Activated CD4-positive, alpha-beta memory T cell treated with anti-CD3 and anti-CD28 coated beads for 36 hours (primary cell): ENCODE measurements at places on chromosomes 16 and 17. TPM values are rescaled to one million over a fixed set of nuclear protein-coding genes. Genes with fewer than 3 reads are reported as not detected.

DNA sequence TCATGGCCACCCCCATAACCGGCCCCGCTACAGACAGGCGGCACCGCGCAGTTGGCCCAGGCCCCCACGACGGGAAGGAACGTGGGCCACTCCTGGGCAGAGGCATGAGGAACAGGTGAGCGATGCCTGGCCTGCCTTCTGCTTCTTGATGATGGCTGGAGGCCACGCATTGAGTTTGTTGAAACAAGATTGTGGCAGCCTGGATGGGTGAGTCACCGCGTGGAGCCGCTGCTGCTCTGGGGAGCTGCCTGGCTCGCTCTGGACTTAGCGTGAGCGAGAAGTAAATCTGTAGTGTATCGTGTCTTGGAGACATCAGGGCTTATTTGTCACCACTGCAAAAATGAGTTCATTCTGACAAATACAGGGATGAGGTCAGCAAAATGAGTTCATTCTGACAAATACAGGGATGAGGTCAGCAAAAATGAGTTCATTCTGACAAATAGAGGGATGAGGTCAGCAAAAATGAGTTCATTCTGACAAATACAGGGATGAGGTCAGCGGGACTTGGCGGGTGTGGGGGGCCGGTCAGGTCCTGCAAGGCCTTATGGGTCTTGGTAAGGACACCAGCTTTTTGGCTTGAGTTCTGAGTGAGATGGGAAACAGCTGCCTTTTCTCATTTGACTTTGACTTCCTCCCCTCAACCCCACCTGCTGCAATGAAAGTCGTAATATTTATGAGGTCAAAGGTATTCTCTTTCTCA is 93.0 kb downstream of the SEC14L1 start:
- H3K4me1 ChIP-seq, result peaks cover 19% of the 10 kb centered on the region
- no peaks in the 10 kb centered on the region for H3K36me3 ChIP-seq
- no peak overlapping the region for H3K4me3 ChIP-seq
- H3K27ac ChIP-seq, result peak overlapping the region; percentile 39
- no peaks in the 10 kb centered on the region for H3K27me3 ChIP-seq
- DNase-seq, result peak; percentile 77

- H3K4me3 ChIP-seq, result no peak overlapping the region
- H3K4me1 ChIP-seq, result no peaks in the 10 kb centered on the region
Observed at GRCh38 chr17:13792314-13792713, 190.6 kb upstream of the HS3ST3A1 start.

DNA sequence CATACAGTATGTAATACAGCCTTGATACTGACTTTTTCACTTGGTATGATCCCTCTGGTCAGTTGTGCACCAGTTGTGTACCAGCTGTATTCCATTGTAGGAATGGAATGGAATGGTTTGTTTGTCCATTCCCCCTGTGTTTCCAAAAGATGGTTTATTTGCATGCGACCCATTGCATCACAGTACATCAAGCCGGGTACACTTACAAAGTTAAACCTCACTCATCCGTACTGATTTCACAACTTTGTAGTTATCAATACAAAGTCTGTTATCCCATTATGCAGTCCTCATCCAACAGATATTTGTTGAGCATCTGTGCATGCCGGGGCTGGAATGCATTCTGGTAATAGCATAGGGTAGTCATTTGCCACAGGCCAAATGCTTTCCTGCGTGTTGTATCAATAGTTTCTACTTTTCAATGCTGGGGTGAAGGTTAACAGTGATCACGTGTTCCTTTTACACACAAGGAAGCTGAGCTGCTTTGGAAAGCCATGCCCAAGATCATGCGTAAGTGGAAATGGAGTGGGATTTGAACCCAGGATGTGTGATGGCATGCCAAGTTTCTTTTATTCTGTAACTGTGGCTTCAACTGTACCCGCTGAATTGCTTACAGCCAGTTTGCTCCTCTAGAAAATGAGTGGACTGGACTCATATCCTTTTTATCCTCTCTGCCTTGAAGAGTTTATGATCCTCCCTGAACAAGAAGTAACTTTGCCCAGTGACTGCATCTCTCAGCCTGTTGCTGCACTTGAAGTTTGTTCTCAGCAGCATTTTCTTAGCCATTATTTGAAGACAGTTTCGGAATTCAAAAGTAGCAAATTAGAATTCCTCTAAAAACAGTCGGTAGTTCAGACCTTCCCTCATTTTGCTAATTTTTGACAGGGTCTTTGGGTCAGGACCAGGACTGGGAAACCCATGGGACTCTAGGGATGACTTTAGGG is 228.5 kb downstream of the CCDC182 start:
- H3K27me3 ChIP-seq, result no peaks in the 10 kb centered on the region
- H3K4me1 ChIP-seq, result peaks cover 22% of the 10 kb centered on the region
- no peak overlapping the region for H3K27ac ChIP-seq
- H3K4me3 ChIP-seq, result no peak overlapping the region
- DNase-seq, result no peak

DNA sequence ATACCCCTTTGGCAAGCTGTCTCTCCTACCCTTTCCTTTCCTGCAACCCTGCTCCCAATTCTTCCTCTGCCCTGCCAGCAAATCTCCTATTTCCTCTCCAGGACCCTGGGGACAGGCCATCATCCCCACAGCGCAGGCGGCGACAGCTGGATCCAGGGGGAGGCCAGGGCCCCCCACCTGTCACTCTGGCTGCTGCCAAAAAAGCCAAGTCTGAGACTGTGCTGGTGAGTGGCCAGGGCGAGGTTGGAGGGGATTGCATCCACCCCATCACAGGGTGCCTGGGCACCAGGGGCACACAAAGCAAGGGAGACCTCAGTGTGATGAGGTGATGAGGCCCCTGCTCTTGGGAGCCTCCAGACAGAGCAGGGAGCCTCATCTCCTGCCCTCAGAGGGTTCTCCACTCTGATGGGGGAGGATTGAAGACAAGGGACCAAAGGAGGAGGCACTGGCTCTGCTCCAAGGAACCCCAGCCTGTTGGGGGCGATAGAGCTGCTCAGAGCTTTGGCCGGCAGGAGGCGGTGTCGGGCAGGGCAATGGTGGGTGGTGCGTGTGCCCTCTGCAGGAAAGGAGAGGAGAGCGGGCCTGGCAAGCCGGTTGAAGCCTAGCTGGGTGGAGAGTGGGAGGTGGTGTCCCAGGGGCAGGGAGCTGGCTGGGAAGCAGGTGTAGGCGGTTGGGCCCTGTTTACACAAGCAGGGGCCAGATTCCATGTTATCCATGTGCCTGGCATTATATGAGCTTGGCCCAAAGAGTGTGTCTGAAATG is 15.6 kb upstream of the PDK2 start:
- H3K4me1 ChIP-seq, result no peaks in the 10 kb centered on the region
- H3K27ac ChIP-seq, result no peak overlapping the region
- no peaks in the 10 kb centered on the region for H3K27me3 ChIP-seq
- DNase-seq, result peak; percentile 56

GRCh38 chr17:74543406-74543805 is 2.5 kb downstream of the CD300C start:
- no peak overlapping the region for H3K4me3 ChIP-seq
- DNase-seq, result no peak

DNA sequence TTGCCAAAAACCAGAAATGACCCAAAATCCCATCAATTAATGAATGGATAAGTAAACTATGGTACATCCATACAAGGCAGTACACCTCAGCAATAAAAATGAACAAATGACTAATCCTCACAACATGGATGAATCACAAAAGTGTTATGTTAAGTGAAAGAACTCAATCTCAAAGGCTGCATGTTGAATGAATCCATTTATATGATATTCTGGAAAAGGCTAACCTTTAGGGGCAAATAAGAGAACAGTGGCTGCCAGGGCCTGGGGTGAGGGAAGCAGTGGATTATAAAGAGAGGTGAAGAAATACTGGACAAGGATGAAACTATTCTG is 46.1 kb upstream of the MSI2 start:
- no peak overlapping the region for H3K4me3 ChIP-seq
- H3K27ac ChIP-seq, result no peak overlapping the region
- H3K4me1 ChIP-seq, result peaks cover 4% of the 10 kb centered on the region
- peaks cover 3% of the 10 kb centered on the region for H3K36me3 ChIP-seq
- H3K27me3 ChIP-seq, result peaks cover 8% of the 10 kb centered on the region

- H3K4me1 ChIP-seq, result peaks cover 26% of the 10 kb centered on the region
- H3K27ac ChIP-seq, result no peak overlapping the region
- no peak for DNase-seq
- no peaks in the 10 kb centered on the region for H3K27me3 ChIP-seq
- H3K36me3 ChIP-seq, result peaks cover 11% of the 10 kb centered on the region
Observed at GRCh38 chr17:27485125-27485524, 28.9 kb downstream of the KSR1 start.

GRCh38 chr17:72379516-72379915 is 258.7 kb downstream of the SOX9 start:
- no peaks in the 10 kb centered on the region for H3K4me1 ChIP-seq
- H3K27me3 ChIP-seq, result peaks cover 3% of the 10 kb centered on the region
- DNase-seq, result no peak

DNA sequence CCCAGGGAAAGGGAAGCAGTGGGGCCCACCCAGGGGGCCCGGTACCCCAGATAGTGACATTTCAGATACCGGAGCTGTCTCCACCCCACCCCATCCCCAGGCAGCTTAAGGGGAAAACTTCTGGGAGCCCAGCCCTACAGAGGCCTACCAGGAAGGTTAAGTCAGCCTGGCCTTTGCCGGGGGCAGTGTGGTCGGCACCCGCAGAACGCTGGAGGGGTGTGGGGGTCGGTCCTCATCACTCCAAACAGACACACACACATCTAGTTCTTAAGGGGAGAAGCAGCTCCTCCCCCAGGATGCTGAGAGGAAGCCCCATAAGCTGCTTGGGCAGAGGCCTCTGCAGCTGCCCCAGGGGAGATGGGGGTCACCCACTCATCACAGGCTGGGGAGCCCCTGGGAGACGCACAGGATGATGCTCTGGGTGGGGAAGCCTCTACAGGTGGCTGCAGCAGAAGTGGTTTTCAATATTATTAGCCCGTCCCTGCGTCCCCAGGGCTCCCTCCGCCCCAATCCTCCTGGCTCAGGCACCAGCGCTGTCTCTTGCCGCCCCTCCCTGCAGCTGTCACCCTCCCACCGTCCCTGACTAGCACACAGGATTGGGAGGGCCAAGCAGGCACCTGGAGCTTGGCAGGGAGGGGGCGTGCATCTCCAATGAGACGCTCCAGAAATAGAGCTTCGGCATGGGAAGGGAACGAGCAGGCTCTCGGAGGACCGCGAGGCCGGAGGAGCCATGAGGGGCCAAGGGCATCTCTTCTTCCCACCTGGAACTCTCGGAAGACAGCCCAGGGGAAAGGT is 1.4 kb upstream of the ABR start:
- no peak for DNase-seq
- H3K4me3 ChIP-seq, result no peak overlapping the region
- no peaks in the 10 kb centered on the region for H3K36me3 ChIP-seq
- peaks cover 7% of the 10 kb centered on the region for H3K4me1 ChIP-seq
- H3K27ac ChIP-seq, result no peak overlapping the region

- no peaks in the 10 kb centered on the region for H3K27me3 ChIP-seq
- H3K4me1 ChIP-seq, result peaks cover 24% of the 10 kb centered on the region
- H3K4me3 ChIP-seq, result no peak overlapping the region
- no peak overlapping the region for H3K27ac ChIP-seq
- no peak for DNase-seq
Observed at GRCh38 chr17:75009139-75009724, 3.2 kb upstream of the MRPL58 start.

MSLN gene
- total RNA-seq, result not detected

DNA sequence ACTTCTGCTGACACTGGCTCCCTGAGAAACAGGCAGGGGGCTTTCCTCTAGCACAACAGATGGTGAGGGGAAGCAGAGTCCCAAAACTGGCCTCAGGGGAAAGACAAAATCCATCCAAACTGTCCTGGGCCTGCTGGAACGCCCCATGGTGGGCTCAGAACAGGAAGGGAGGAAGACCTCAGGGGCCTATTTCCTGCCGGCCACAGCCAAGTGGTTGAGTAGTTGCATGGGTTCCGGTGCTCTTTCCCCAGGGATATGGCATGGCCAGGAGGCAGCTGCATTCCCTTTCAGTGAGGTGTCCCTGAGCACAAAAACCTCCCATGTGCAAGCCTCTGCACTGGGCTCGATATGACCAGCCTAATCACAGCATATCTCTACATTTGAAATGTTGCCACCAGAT is 303.0 kb upstream of the IRX5 start:
- H3K36me3 ChIP-seq, result no peaks in the 10 kb centered on the region
- H3K4me3 ChIP-seq, result no peak overlapping the region
- DNase-seq, result no peak
- H3K4me1 ChIP-seq, result no peaks in the 10 kb centered on the region
- no peaks in the 10 kb centered on the region for H3K27me3 ChIP-seq

CA4 gene
- not detected for total RNA-seq

- no peaks in the 10 kb centered on the region for H3K27me3 ChIP-seq
- peaks cover 16% of the 10 kb centered on the region for H3K4me1 ChIP-seq
- H3K4me3 ChIP-seq, result no peak overlapping the region
Observed at GRCh38 chr17:80640366-80641084, 95.9 kb downstream of the RPTOR start.

DNA sequence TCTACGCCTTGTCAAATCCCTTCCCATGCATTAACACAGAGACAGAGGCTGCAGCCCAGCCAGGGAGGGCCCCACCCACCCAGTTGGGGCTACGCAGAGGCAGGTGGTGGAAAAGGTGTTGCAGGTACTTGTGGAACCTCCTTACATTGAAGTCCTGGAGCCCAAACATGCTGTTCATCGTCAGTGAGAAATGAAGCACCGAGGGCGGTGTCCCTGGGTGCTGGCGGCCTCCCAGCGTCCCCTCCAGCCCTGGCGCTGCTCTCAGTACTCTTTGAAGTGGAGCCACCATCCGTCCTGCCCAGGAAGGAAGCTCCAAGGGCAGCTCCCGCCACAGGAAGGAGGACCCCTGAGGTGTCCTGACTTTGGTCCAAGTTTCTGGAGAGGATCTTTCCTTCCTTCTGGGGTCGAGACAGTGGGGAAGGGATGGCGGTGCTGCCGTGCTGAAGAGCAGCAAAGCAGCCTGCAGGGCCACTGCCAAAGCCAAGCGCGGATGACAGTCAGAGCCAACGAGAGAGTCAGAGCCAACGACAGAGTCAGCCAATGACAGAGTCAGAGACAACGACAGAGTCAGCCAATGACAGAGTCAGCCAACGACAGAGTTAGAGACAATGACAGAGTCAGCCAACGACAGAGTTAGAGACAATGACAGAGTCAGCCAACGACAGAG is 23.4 kb downstream of the LMF1 start:
- H3K27ac ChIP-seq, result no peak overlapping the region
- DNase-seq, result no peak

GRCh38 chr17:9195411-9195810 is 174.1 kb downstream of the NTN1 start:
- DNase-seq, result no peak
- H3K36me3 ChIP-seq, result no peaks in the 10 kb centered on the region
- no peak overlapping the region for H3K27ac ChIP-seq
- H3K27me3 ChIP-seq, result peaks cover 2% of the 10 kb centered on the region

DNA sequence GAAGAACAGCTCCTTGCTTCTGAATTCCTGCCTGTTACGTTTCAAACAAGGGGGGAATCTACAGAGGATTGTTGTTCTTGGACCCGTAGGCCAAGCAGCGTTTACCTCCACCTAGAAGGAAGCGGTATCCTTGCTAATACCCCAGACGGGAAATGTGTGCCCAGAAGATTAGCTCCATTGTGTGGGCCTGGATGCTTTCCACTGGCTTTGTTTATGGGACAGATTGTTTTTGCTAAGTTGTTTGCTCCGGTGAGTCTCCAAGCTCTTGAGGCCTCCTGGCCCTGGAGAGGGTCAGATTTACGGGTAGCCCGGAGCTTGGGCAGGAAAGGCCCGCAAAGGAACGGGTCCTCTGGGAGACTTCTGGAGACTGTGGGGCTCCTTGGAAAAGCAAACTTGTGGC is 28.4 kb upstream of the MRTFB start:
- H3K36me3 ChIP-seq, result no peaks in the 10 kb centered on the region
- H3K4me1 ChIP-seq, result peaks cover 4% of the 10 kb centered on the region
- no peak for DNase-seq
- H3K27me3 ChIP-seq, result no peaks in the 10 kb centered on the region
- H3K27ac ChIP-seq, result no peak overlapping the region
